ENCODE measurements at places on chromosomes 7 and 10.

DNA sequence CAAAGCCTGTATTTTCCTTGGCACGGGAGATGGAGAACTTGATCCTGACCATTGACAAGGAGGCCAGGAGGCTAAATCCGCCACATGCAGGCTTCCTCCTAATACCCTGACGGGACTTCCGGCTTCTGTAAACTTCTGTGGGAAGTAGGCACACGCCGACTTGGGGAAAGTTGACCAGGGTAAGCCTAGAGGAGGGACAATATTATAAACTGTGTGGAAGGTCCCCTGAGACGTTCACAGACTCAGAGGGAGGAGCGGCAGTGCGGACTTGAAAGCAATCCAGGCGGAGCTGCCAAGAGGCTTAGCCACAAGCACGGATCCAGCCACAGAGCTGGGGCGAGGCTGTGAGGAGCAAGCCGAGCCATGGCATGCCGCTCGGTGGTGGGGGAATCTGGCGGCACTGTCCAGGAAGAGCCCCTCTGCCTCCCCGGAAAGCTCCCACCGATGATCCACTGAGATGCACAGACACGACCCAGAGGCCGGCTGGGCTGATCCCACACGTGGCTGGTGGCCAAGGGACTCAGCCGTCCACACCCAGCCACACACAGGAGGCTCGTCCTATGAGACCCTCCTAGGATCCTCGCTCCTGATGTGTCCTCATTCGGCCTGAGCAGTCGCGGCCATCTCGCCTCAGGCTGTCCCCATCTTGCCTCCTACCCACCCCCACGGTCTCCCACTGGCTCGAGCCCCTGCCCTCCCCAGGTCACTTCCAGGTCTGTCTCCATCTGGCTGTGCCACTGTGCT lies 40.0 kb upstream of the INSIG1 start:
- no peak for DNase-seq

- DNase-seq, result no peak
Measured at GRCh38 chr7:42726066-42726785, 185.6 kb downstream of the C7orf25 start.

DNA sequence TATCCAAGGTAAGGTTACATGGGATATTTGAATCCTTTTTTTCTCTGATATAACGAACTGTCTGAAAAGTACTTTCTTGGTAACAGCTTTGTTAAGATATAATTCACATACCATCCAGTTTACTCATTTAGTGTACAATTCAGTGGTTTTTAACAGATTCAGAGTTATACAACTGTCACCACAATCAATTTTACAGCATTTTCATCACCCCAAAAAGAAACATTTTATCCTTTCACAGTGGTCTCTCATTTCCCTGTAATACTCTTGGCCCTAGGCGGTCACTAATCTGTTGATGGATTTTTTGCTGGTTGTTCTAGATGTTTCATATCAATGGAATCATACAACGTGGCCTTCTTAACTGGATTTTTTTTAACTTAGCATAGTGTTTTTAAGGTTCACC lies 91.6 kb downstream of the GLCCI1 start:
- no peak for DNase-seq

GRCh38 chr7:112420236-112420861 lies 29.9 kb upstream of the IFRD1 start:
- DNase-seq, result peak; percentile 35

DNA sequence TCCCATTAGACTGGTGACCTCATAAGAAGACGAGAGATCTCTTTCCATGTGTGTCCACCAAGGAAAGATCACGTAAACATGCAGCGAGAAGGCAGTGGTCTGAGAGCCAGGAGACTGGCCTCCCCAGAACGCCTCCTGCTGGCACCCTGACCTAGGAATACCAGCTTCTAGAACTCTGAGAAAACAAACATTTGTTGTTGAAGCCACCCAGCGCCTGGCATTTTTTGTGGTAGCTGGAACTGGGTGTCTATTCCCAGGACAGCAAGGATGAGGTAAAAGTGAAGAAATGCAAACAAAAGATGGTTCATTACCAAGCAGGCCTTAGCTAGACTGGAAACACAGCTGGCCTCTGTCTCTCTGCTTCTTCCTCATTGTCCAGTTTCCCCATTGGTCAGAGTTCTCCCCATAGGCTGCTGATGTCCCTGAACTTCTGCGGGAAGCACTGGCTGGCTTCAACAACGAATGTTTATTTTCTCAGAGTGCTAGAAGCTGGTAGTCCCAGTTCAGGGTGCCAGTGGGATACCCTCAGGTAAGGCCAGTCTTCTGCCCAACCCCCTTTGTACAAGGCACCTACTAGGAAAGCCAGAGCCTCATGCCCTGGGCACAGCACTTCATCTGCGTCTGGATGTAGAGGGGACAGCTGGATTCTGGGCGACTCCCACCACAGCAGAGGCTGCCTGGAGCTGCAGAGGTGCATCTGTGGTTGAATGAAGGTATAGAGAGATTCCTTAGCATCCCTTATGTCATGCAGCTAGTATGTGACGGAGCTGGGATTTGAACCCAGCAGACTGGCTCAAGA lies 304.9 kb downstream of the TCERG1L start:
- DNase-seq, result no peak

- DNase-seq, result no peak
Measured at GRCh38 chr10:123999261-123999660, 94.1 kb downstream of the CHST15 start.

DNA sequence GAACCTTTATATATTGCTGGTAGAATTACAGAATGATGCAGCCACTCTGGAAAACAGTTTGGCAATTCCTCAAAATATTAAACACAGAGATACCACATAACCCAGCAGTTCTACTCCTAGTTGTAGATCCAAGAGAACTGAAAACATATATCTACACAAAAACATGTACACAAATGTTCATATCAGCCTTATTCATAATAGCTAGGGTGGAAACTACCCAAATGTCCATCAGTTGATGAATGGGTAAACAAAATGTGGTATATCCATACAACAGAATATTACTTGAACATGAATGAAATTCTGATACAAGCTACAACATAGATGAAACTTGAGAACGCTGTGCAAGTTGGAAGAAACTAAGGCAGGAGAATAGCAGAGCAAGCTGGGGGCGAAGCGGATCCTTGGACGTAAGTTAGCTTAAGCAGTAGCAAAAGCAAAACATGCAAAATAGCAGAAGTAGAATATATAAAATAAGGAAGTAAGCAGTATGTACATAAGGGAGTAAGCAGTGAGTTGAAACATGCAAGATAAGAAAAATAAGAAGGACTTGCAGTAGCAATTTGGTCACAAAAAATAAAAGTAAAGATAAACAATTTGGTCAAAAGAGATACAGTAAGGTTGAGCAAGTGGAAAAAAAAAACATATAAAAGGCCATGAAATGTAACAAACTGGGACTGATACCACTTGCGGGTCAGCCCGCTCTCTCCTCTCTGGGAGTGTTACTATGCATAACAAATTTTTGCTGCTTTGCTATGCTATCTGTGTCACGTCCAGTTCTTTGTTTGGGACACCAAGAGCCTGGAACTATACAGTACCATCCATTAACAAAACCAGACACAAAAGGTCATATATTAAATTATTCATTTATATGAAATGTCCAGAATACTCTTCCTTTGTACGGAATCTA lies 18.0 kb upstream of the HILPDA start:
- no peak for DNase-seq

- DNase-seq, result no peak
Measured at GRCh38 chr7:50450590-50451032, 461 bp upstream of the FIGNL1 start.

DNA sequence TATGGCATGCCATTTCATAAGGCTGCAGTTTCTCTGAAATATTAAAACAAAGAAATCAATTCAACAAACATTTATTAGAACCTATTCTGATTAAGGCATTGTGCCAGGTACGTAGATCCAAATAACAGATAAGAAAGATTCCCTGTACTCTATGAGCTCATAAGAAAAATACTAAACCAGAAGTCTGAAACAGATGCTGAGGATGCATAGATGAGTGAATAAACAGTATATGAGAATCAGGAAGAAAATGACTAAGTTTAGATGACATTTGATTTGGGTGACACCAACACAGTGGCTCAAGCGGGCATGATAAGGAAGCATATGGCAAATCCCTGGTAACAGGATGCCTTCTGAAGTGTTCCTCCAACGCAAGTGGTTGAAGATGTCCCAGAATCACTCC lies 477.2 kb downstream of the PARD3 start:
- DNase-seq, result no peak

GRCh38 chr7:12570534-12571461 lies at the start of gene SCIN:
Gene SCIN (plus strand): TSS chr7:12570720. CDS start chr7:12570787, 67 bp downstream.
- peak; percentile 92 for DNase-seq

Measured in ACHN (cell line).